Inflammatory macrophage (primary cell): ENCODE measurements at places on chromosomes 1 and 21.

GRCh38 chr1:190759807-190760206 lies 282.1 kb upstream of the BRINP3 start:
- DNase-seq: peak; percentile 2

DNA sequence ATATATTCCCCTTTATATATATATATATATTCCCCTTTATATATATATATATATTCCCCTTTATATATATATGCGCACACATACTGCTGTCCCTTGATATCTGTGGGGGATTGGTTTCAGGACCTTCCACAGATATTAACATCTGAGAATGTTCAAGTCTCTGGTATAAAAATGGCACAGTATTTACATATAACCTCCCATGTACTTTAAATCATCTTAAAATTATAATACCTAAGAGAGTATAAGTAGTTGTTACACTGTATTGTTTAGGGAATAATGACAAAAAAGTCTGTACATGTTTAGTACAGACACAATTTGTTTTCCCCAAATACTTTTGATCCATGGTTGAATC lies 45.8 kb downstream of the NR5A2 start:
- no peak for DNase-seq

GRCh38 chr1:182404781-182405180 lies 4.3 kb upstream of the TEDDM1 start:
- no peak for DNase-seq

DNA sequence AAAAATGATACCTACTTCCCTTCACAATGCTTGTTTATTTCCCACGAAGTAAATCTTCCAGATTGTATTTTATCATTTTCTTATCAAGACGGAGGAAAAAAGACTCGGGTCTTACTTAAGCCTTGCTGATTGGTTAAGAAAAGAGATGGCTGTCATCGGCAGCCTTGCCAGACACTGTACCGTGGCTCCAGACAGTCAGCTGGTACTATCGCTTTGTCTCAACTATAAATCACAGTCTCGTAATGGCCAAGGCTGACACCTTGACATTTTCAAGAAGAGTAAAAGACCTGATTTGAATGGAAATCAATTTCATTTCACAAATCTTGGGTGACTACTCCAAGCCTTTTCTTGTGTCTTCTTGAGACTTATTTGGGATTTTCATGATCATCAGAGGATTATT lies 868.0 kb downstream of the USP25 start:
- DNase-seq: no peak

DNA sequence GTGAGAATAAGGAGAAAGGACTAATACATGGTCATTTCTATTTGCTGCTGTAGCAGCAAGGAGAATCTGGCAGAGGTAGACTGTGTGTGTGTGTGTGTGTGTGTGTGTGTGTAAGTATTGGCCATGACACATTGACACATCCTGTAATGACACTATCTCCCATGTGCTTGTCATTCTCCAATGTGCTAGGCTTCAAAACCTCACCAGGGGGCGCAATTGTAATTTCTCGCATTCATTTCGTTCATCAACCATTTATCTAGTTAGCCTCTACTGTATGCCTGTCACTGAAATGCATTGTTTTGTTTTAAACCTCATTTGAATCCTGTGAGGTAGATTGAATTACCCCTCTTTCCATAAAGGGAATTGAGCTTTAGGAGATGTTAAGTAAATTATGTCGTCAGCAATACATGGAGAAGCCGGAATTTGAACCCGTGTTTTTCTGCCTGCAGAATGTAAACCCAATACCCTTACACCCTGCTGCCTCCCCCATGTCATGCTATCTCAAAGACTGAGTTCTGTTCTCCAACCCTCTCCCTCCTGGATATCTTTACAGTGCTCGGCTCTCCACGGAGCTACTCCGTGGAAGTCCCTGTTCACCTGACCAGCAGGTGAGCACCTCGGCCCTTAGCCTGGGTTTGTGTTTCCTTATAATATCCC lies 100.8 kb downstream of the UCK2 start:
- DNase-seq: peak; percentile 53

GRCh38 chr21:17783481-17784179 lies 35.5 kb downstream of the C21orf91 start:
- DNase-seq: no peak

- DNase-seq: no peak
These were observed 106.5 kb upstream of the COL24A1 start for GRCh38 chr1:86263101-86263500.

- no peak for DNase-seq
These were observed 530 bp upstream of the TIPRL start for GRCh38 chr1:168178227-168178637.

GRCh38 chr1:228082214-228082917 lies at the start of gene ARF1:
ARF1 (plus strand) TSS chr1:228082708; CDS start chr1:228097115, 14,407 bp downstream.
- peak; percentile 95 for DNase-seq
